ENCODE measurements at places on chromosomes 12 and 14.

GRCh38 chr14:91477388-91477787 is 32.7 kb downstream of the PPP4R3A start:
- no peak for DNase-seq

GRCh38 chr14:60652674-60653651 is 3.7 kb upstream of the SIX1 start:
- DNase-seq: no peak

DNA sequence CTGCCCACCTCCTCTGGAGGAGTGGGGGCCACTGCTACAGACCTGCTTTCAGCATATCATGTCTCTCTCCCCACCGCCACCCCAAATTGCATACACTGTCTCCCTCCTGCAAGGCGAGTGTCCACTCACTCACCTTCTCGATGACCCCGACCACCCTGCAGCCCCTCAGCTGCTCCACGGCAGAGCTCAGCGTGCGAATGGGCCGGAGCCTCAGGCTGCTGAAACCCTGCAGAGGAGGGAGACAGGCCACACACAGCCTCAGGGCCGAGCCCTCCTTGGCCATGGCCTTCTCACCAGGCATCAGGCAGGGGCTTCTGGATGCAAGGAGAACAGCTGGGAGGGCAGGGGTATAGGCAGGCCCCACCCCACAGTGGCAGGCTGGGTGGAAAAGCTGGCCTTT is 4.7 kb downstream of the RPS6KL1 start:
- no peak for DNase-seq

DNA sequence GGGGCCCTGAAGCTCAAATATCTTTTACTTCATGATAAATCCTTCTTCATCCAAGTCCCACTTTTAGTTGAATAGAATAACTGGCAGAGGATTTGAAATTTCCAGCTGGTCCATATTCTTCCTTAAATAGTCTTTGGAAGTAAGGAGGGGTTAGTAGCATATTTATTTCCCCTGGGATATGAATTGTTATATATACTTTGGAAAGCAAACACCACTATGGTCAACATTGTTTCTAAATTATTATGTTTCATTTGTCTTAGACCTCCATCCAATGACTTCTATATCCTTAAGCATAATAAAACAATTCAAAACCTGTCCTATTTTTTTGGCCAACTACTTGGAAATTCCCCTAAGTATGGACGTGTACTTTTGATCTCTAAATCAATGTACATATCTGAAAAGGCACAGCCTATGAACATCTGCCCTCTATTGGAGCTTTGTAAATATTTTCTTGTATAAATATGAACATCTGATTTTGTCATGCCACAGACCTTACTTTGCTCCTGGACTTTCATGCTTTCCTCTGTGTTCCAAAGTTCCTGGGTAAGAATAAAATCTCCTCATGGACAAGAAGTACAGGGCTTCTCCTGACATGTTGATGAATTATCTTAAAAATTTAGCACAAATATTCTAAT is 1212.0 kb downstream of the GALC start:
- DNase-seq: no peak

DNA sequence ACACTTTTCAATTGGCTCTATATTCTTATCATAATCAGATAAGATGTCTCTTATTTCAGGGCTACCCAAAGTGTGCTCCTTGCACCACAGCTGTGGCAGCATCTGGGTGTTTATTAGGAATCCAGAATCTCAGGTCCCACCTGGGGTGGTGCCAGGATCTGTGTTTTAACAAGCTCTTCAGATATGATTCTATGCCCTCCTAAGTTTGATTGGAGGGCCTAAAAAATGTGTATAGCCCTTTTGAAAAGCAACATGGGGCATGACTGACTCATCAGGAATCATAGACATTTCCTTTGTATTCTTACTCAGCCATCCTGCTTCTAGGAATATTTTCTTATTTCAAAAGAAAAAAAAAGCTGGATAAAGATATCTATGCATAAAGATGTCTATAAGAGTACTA is 103.1 kb downstream of the HELB start:
- peak; percentile 70 for DNase-seq

DNA sequence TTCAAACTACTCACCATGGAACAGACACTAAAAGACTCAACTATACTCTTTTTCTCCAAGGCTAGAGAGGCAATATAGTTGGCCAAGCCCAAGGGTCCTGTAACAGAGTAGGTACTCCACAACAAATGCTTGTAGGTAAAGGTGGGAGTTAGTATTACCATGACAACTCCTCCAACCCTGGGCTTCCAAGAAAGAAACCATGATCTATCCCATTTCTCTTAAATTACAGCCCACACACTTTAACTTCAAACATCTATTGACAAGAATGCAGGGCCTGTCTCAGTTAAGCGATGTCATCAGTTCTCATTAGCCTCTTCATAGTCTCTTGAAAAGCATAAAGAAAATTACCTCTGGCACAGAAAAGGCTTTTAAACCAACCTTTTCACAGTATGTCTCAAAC is 25.0 kb downstream of the ERH start:
- DNase-seq: no peak

GRCh38 chr14:30373526-30373925 is 185.4 kb upstream of the G2E3 start:
- no peak for DNase-seq

DNA sequence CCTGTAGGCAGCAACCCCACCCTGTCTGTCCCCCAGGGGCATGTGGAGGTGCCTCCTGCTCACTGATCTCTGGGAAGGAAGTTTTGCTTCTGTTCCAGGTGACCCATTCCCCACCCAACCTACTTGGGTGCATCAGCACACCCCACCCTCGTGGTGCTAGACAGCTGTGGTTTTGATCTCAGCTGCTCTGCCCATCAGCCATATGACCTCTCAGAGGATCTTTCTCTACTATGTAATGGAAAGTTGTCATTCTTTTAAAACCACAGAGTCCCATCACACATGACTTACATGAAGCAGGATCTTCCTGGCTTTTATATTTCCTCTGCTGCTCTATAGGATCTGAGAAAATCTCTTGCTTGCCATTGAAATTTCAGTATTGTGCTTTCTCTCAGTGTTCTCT is 13.5 kb upstream of the KRT82 start:
- DNase-seq: no peak

DNA sequence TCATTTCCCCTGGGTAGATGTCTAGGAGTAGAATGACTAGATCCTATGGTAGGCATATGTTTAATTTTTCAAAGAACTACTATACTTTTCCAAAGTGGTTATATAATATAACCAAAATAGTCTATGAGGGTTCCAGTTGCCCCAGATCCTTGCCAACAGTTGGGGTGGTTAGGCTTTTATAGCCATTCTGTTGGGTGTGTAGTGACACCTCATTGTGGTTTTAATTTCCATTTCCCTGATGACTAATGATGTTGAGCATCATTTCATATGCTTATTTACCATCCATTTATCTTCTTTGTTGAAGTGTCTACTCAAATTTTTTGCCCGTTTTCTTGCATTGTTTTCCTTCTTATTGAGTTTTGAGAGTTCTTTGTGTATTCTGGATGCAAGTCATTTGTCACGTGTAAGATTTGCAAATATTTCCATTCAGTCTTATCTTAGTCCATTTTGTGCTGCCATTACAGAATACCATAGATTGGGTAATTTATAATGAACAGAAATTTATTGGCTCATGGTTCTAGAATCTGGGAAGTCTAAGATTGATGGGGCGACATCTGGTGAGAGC is 4.7 kb downstream of the SYNE2 start:
- DNase-seq: no peak

DNA sequence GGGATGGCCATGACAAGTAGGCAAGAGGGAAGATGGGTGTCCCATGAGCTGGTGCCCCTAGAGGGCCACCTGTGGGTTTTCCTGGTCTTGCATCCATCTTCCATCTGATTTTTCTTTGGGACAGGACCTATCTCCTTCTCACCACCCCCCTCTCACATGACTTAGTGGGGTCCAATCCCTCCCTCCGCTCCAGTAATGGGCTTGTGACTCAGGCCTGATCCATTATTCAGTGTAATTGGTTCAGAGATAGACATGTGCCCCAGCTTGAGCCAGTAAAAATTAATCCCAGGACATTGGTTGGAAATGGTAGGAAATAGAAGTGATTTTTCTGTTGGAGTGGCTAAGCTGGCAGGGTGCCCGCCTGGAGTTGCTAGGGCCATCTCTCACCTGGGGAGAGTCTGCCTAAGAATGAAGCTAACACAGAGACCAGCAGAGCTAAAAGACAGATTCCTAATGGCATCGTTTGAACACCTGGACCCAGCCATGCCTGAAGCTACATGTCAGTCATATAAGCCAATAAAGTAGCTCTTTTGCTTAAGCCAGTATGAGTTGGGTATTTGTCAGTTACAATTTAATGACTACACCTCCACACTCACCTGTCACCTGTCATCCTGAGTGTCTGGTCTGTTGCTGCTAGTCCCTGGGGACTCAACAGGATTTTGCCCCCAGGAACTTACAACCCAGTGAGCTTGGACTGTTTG is 14.7 kb downstream of the RASAL1 start:
- DNase-seq: no peak

DNA sequence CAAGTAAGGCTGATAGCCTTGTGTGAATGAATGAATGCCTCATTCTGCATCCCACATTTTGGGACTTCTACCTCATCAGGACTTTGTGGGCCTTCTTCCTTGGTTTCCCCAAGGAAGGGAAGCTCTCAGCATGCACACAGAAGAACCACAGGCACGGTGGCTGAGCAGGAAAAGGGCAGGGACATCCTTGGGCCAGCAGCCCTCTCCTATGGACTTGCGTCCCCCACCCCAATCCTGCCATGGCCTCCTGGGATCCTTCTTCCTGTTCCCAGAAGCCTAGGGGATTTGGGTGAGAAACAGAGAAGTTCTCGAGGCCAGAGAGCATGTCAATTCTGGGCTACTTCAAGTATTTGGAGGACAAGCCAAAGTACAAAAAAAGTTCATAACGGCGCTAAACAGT is 69.7 kb downstream of the LGMN start:
- no peak for DNase-seq

- DNase-seq: peak; percentile 82
Observed at GRCh38 chr12:124906606-124907261, 7.7 kb downstream of the UBC start.

DNA sequence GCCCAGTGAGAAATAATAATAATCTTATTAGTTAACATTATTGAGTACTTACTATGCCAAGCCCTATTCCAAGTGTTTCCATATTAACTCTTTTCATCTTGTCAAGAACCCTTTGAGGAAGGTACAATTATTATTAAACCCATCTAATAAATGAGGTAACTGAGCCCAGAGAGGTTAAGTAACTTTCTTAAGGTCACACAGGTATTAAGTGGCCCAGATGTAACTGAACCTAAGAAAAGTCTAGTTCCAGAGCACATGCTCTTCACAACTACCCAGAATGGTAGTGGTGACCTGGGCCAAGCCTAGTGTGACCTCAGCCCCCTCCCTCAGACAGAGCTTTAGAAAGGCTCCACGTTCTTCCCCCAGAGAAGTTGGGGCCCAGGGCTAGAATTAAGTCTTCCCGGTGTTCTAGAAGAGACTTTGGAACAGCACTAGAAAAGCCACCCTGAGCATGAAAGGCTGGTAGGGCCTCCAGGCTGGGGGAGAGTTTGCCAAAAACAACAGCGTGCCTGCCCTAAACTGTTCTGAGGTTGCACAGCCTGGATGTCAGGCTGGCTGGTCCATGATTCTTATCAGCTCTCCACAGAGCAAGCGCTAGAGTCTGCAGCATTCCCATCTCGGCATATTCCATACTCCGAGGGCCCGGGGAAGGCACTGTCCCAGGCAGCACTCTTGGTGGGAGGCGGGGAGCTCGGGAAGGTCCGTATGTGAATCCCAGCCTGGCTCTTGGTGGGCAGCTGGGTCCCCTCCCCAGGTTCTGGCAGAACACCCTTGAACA is 41.3 kb upstream of the CTDSP2 start:
- DNase-seq: no peak

GRCh38 chr12:111766608-111767361 is at the start of gene ALDH2:
Gene ALDH2 (plus strand): TSS chr12:111766933. CDS start chr12:111766983, 50 bp downstream.
- no peak for DNase-seq

- DNase-seq: no peak
Observed at GRCh38 chr12:132521712-132522292, 31.9 kb downstream of the FBRSL1 start.

DNA sequence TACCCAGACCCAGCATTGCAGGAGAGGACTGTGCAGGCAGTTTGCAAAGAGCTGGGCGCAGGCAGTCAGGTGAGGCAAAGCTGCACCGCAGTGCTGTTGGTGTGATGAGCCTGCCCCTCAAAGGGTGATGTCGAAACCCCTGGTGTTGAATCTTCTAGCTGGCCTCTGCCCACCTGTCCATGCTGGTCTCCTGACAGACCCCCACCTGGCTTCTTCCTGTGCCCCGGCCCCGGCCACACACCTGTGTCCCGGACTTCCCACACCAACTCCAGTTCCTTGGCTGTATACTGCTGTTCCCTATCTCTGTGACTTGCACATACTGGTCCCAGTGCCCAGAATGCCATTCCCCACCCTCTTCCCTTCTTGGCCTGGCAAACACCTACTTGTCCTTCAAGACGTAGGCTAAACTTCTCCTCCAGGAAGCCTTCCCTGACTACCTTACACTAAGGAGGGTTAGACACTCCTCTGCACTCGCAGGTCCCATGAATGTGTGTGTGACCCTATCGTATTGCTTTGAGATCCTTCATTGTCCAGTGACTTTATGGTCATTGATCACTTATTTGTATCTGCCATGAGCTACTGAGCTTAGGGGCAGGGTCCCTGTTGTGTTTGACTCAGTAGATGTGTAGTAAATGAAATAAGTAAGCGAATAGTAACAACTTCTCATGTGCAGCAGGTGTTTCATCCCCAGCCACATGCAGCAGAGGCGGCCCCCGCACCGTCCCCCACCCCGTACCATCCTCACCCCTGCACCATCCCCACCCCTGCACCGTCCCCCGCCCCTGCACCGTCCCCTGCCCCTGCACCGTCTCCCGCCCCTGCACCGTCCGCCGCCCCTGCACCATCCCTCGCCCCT is 37.4 kb downstream of the ESRRB start:
- no peak for DNase-seq

DNA sequence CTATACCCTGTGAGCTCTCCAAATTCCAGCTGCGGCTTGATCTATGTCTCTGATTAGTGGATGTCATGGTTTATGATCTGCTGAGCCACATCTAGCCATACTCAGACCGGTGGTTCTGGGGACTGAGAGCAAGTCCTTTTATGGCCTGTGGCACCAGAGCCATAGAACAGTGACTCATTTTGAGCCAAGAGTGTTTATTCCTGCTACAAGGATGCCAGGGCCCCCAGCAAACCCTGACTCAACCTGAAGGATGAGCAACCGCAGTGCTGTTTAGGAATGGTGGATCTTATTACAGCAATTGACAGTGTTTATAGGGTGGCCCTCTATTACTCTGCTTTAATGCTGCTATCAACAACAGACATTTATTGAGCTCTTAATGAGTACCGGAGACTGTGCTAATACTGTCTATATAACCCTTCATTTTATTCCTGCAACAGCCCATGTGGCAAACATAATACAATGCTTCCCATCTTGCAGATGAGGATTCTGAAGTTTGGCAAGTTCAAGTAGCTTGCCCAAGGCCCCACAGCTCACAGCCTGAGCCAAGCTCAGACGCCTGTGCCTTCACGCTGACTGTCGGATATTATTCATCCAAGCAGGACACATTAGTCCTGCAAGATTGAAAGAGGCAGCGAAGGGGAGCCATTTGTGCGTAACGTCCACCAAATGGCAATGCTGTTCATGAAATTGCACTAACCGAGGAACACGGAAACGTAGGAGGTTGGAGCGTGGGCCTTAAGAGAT is 273.6 kb upstream of the PWP1 start:
- peak; percentile 56 for DNase-seq

GRCh38 chr12:19799216-19799615 is 359.9 kb downstream of the AEBP2 start:
- DNase-seq: no peak

GRCh38 chr14:101197595-101198397 is 294.3 kb upstream of the RTL1 start:
- no peak for DNase-seq

- DNase-seq: no peak
Observed at GRCh38 chr14:73714656-73715081, 485 bp upstream of the PNMA1 start.

- no peak for DNase-seq
Observed at GRCh38 chr14:53951627-53952303, 4.9 kb downstream of the BMP4 start.

Measured in HS-5 (cell line).